Endothelial cell (in vitro differentiated cells): ENCODE measurements at places on chromosomes 12 and 14. TPM values are rescaled to one million over a fixed set of nuclear protein-coding genes. Genes with fewer than 3 reads are reported as not detected.

DNA sequence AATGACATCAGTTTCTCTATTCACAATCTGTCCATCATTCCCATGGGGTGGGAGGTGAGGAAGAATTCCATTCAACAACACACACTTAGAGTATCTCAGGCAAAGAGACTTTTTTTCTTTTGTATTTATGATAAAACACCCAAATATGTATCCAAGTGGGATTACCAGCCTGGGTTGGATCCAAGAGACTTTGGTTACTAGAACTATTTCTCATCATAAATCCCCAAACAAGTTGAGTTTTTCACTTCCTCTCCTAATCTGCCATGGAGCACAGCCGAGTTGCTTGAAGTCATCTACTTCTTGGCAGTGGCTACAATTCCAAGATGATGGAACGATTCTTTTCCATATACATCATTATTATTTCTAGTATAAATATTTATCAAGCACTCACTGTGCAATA lies 209.2 kb upstream of the HMGA2 start:
- DNase-seq = no peak

GRCh38 chr14:23160924-23161522 lies 22.4 kb downstream of the SLC7A8 start:
- DNase-seq = peak; percentile 16

GRCh38 chr14:100735271-100735670 lies 8.6 kb downstream of the DLK1 start:
- DNase-seq = no peak

DNA sequence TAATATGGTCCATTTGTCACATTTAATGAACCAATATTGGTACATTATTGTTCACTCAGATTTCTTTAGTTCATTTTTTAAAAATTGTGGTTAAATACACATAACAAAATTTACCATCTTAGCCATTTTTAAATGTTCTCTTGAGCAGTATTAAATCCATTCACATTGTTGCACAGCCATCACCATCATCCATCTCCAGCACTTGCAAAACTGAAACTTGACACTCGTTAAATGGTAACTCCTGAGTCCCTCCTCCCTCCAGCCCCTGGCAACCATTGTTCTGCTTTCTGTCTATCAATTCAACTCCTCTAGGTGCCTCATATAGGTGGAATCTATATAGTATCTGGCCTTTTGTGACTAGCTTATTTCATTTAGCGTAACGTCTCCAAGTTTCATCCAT lies 86.4 kb downstream of the ACACB start:
- DNase-seq = no peak

DNA sequence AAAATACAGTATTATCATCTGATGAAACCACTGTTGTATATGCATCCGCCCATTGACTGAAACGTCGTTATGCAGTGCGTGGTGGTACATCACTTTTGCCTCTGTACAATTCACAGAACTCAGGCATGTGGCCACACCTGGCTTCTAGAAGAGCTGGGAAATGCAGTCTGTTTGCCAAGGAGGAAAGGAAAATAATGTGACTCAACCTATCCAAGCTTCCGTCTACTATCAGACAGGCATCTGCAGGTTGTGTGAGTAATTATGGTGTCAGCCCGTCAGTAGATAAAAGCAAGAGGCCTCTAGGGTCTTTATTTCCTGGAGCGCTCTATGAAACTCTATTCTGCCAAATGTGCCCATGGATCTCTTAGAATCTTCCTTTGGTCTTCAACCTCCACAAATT lies 111.6 kb downstream of the BBS10 start:
- no peak for DNase-seq

GRCh38 chr12:6790496-6791150 lies 1.3 kb downstream of the CD4 start:
- DNase-seq = no peak

Gene POU6F1
- total RNA-seq = 10.8 TPM

GRCh38 chr12:24770821-24771220 lies 178.1 kb downstream of the BCAT1 start:
- no peak for DNase-seq

GRCh38 chr14:76473481-76474263 lies 97.7 kb downstream of the ESRRB start:
- DNase-seq = no peak

Gene PUS7L
- 15.4 TPM for total RNA-seq

Gene SYCP3
- not detected for total RNA-seq

Gene NOXRED1
- total RNA-seq = 0.49 TPM

Gene CACNA2D4
- total RNA-seq = 0.28 TPM

Gene BCAT1
- 110 TPM for total RNA-seq

- peak; percentile 24 for DNase-seq
Observed at GRCh38 chr14:90698379-90698869, 117.8 kb downstream of the TTC7B start.

GRCh38 chr14:61662437-61663311 lies 32.6 kb upstream of the HIF1A start:
- DNase-seq = no peak

Gene SIX6
- not detected for total RNA-seq

GRCh38 chr12:127888943-127889719 lies 377.8 kb upstream of the TMEM132C start:
- DNase-seq = no peak

- no peak for DNase-seq
Observed at GRCh38 chr12:93954166-93955112, 193.9 kb upstream of the PLXNC1 start.
